ENCODE measurements at places on chromosomes 3 and 15.

- no peak for DNase-seq
Observed at GRCh38 chr3:65967451-65967850, 71.3 kb downstream of the MAGI1 start.

DNA sequence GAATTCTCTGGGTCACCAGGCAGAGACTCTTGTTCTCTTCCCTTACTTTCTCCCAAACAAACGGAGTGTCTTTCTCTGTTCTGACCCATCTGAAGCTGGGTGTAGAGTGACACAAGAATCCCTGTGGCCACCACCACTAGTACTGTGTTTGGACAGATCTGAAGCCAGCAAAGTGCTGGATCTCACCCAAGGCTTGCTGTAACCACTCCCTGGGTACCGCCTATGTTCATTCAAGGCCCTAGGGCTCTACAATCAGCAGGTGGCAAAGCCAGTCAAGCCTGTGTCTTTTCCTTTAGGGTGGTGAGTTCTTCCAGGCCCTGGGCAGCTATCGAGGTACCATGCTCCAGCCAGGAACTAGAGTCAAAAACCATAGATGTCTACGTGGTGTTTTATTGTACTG lies 149.2 kb upstream of the CTNNB1 start:
- DNase-seq = no peak

DNA sequence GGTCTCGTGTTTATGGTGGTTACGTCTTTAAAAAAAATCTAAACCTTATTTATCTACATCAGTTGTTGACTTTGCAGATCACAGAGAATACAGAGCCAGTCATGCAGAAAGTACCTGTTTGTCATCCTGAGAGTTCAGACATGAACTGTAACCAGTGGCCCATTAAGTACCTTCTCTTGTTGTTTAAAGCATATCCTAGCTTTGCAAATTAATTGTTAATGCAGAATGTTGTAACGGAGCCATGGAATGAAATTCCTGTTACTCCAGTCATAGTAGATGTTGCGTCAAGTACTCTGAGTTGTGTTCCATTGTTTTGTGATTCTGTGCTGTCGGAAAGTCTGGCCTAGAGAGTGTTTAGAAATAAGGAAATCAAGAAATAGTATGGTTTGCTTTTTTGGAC lies 205.2 kb downstream of the RBMS3 start:
- no peak for DNase-seq

- no peak for DNase-seq
Observed at GRCh38 chr3:8665407-8665896, 20.9 kb upstream of the SSUH2 start.

DNA sequence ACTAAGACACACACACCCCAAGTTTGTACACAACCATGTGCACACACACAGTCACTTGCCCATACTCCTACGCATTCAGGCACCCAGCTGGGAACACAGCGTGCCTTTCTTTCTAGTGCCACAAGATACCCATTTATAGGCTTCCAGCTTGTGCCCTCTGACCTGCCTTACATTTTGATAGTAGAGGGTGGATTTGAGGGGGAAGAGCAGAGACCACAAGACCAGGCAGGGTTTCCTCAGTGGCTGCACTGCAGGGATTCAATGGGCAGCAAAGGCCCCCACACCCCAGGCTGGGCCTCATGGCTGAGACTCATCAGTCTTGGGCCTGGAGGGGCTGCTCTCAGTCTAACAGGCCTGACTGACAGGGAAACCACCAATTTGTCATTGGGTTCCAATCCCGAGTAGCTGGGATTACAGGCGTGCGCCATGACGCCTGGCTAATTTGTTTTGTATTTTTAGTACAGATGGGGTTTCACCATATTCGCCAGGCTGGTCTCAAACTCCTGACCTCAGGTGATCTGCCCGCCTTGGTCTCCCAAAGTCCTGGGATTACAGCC lies 18.8 kb upstream of the ANKDD1A start:
- DNase-seq = no peak

- peak; percentile 95 for DNase-seq
Observed at GRCh38 chr3:50512131-50512530, 8.7 kb upstream of the CACNA2D2 start.

Measured in WERI-Rb-1 (cell line).